ENCODE measurements at places on chromosomes 2 and 18.
A peak's percentile ranks its signal among the peaks of the same experiment; 100 is the strongest.

DNA sequence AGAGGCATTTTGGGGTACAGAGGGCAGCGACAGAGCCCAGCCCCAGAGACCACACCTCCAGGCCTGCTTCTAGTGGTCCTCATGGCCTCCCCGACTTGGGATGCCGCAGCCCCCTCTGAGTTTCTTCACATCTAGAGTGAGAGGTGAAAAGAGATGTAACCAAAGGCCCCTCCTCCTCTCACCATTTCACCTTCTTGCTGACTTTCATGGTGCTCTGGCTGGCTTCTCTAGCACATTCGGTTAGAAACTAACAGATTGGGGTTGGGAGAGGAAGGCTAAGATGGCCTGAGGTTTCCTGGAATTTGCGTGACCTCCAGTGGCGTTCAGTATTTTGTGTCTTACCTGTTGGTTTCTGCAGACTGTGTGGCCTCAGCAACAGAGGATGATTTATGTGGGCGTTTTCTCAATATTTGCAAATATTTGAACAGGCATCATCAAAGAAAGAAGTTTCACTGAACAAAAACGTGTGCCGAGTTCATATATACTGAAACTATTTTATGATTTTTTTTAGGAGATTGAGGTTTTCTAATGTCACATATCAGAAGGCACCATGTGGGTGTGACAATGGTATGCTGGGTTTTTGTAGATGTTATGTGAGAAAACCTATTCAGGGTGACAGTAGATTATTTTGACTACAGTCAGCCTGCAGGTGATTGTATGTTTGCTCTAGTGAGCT lies 69.9 kb upstream of the BCL2L11 start:
- no peak for DNase-seq

DNA sequence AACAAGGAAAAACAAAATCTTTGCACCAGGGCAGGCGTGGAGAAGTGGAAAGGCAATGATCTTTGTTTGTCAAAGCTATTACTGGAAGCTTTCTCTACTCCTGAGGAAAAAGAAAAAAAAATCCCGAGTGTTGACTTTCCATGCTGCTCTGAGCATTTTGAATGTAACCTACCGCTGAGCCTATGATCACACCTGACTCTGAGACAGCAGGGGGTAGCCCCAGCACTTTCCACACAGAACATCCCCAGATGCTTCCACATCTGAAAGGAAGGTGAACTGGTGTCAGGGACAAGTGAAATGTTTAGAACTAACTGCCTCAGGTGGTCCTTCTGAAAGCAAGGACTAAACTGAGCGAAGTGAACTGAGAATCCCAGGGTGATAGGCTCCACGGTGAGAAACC lies 1315.1 kb upstream of the DDX18 start:
- DNase-seq, result no peak

DNA sequence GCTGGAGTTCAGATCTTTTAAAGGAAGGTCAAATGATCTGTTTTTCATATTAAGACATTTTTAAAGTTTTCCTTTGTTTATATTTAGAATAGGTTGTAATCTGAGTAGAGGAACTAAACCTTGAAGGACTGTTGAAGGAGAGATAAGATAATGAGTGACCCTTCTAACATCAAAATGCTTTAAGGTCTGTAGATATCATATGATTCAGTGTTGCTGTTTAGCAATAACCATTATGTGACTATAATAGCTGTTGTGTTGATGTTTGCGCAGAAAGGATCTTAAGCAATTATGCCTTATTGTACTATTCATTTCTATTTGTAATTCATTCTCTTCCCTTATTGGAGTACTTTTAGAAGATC lies 60.0 kb downstream of the SLC16A14 start:
- DNase-seq, result no peak

DNA sequence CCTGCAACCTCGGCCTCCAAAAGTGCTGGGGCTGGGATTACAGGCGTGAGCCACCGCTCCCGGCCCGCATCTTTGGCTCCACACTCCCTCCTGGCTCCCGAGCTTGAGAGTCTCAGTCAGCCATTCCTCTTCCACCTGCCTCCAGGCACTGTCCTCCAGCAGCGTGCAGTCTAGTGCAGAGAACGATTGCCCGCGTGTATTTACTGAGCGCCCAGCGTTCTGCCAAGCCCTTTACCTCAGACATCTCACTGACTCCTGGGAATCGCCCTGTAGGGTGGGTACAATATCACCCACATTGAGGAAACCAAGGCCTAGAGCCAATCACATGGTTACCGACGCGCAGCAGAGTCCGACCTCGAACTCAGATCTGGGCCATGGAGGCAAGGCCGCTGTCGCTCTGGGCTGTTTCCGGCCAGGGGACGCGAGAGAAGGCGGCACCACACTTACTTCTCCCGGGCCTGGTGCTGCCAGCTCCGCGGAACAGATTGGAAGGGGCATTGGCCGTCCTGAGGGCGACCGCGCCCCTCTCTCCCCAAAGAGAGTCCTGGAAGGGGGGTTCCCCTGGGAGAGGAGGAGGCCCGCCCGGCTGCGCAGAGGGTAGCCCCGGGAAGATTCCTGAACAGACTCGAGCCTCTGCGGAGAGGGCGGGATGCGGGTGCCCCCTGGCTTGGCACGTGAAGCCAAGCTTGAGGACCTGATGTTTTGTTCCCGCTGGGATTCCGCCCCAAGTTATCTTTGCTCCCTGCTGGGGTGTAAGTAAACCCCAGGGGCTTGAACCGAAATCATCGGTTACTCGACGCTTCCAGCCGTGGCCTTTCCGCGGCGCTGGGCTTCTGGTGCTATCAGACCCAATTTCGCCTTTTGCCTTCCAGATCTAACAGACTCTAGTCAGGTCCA lies 5.2 kb upstream of the DLX2 start:
- no peak for DNase-seq

DNA sequence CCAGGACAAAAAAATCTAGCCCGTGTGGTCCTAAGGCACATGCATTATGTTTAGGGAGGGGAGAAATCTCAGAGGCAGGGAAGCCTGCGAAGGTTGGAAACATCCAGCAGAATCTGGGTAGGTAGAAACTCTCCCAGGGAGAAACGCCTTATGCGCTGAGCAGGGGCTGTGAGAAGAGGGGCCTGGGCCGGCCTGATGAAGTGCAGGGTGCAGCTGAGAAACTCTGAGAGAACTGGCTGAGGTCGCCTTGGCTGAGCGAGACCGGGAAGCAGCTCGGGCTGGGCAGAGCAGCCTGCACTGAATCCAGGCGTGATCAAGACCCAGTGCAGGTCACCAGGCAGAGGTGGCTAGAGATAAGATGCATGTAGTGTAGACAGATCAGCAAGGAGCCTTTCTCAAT lies 15.1 kb downstream of the CHMP1B start:
- no peak for DNase-seq

GRCh38 chr2:96344011-96344410 lies 8.4 kb downstream of the NCAPH start:
- DNase-seq, result peak; percentile 89

DNA sequence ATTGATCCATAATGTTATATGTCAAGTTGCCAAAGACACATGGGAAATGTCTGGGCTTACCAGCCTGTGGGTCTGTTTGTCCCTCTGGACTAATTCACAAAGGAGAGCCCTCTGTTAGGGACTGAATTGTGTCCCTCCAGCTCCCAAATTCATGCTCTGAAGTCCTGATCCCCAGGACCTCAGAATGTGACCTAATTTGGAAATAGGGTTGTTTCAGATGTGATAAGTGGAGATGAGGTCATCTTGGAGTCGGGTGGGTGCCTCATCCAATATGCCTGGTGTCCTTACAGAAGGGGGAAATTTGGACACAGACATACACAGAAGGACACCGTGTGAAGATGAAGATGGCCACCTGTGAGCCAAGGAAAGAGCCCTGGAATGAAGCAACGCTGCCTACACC lies 41.4 kb upstream of the ROCK2 start:
- no peak for DNase-seq

GRCh38 chr18:65257149-65257548 lies 493.7 kb upstream of the CDH7 start:
- no peak for DNase-seq

- DNase-seq, result no peak
Measured at GRCh38 chr2:143696651-143697050, 567.4 kb downstream of the ARHGAP15 start.

DNA sequence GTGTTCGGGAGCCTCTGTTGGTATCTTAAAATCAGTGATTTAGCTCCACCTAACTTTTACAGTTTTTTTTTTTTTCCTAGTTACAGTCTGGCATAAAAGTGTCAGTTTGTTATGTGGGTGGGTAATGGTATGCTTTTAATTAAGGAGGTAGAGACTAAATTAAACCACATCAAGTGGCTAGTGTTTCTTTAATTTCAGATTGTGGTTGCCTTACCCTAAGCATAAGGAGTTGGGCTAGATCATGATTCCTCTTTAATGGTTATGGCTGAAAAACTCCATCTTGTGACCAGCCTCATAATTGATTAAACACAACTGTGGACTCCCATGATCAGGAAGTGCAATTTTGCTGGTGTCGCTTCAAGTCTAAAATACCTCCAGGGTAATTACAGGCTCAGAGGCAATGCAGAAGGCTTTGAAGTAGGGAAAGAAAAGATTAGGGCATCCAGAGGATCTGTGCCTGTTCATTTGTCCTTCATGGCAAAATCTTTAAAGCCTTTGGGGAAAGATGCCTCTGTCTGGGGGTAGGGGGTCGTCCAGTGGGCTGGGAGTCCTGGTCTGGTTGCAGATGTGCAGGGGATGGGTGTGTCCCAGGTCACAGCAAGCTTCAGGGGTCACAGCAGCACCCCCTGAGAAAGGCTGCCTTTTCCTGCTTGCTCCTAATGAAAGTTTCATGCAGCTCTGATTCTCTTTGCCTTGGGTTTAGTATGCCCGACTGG lies 579.2 kb downstream of the BCL11A start:
- DNase-seq, result no peak

- no peak for DNase-seq
Measured at GRCh38 chr18:459814-460593, 40.5 kb downstream of the COLEC12 start.

DNA sequence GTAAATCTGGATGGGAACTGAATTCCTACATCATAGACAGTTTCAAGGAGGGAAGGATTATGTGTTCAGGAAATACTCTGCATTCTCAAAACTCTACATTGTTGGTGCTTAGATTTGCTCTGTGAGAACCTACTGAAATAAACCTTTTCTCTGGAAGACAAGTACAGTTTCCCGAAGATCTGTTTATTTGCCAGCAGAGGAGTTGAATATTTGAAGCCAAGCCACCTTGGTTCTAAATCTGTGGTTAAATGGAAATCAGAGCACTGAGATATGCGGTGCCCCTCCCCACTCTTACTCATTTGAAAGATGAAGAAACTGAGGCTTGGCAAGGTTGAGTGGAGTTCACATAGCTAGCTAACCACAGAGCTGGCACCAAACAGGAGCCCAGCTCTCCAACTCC lies 146.3 kb upstream of the CTAGE1 start:
- DNase-seq, result no peak

GRCh38 chr2:112588611-112589045 lies 4.2 kb downstream of the CHCHD5 start:
- DNase-seq, result no peak

DNA sequence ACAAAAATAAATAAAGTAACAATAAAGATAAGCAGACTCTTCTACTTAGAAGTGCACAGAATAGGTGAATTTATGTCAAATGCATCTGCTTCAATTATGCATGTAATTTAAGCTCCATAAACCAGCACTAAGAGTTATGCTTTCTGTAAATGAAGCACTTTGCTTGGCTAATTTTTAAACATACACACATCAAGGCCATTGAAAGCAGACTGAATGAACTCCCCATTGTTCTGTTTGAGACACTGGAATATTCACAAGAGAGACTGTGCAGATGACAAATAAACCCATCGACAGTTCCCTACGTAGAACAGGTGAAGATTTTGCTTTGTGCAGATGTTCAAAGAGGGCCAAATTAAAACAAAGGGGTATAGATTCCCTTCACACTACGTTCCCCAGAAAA lies 133.4 kb downstream of the PID1 start:
- DNase-seq, result no peak

DNA sequence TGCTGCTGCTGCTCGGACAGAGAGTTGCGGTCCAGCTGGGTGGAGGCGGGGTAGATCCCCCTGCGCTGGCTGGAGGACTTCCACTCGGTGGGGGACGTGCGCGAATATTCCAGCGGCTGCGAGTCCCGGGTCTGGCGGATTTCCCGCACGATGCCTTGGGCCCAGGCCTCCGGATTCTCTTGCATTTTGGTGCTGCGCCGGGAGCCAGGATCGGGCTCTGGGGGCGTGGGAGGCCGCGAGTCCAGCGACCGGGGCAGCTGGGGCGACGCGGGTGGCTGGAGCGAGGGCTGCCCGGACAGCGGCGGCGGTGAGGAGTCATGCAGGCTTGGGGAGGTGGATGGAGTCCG lies 4.8 kb downstream of the NT5C1B start:
- no peak for DNase-seq

- DNase-seq, result no peak
Measured at GRCh38 chr18:69789794-69790193, 157.9 kb downstream of the CD226 start.

DNA sequence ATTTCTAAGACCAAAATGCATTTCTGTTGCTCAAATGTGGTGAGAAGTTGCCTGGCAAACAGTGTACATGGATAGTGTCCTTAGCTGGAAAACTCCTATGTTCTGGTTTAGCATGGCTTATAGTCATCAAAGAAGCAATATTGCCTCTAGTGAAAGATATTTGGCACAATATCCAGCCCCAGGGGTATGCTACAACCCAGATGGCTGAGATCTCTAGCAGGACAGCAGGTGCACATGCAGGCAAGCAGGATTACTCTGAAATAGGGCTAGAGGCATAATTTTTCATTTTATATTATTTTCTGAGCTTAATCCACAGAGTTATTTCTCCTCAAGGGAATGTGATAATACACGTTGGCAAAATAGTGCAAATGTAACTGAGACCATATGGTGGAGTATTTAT lies 34.0 kb downstream of the CCDC195 start:
- no peak for DNase-seq

GRCh38 chr2:15984368-15985255 lies 44.3 kb downstream of the MYCN start:
- no peak for DNase-seq

All from CD4-positive, alpha-beta T cell treated with Interleukin-4 for 4 hours (primary cell).